ENCODE measurements at places on chromosomes 1 and 21.

DNA sequence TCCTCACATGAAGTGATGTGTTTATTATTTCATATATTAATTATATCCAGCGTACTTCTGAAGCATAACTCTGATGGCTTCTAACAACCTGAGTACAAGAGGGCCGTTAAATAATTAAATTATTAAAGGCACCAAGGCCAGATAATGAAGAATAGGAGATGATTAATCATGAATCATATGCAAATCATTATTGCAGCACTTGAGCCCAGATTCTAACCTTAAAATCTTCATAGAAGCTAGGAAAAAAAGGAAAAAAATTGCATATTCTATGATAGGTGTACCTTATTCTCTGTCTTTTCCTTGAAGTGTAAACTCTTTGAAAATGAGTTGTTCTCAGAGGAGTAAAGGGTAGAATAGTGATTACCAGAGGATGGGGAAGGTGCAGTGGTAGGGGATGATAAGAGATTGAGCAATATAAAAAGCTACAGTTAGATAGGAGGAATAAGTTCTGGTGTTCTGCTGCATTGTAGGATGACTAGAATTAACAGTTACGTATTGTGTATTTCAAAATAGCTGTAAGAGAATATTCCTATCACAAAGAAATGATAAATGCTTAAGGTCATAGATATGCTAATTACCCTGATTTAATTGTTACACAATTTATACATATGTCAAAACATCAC, 51.1 kb downstream of the SWT1 start:
- no peak for DNase-seq

DNA sequence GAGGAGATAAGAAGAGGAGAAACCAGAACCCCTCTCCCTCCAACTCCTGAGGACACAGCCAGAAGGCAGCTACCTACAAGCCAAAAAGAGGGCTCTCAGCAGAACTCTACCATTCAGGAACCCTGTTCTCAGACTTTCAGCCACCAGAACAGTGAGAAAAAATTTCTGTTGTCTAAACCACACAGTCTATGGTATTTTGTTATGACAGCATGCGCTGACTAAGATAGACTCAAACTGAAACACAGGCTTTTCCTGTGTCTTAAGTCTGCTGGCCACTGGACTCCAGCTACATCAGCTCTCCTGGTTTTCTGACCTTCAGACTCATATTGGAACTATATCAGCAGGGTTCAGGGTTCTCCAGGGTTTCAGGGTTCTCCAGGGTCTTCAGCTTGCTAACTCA, 126.5 kb upstream of the TNFSF4 start:
- no peak for DNase-seq

DNA sequence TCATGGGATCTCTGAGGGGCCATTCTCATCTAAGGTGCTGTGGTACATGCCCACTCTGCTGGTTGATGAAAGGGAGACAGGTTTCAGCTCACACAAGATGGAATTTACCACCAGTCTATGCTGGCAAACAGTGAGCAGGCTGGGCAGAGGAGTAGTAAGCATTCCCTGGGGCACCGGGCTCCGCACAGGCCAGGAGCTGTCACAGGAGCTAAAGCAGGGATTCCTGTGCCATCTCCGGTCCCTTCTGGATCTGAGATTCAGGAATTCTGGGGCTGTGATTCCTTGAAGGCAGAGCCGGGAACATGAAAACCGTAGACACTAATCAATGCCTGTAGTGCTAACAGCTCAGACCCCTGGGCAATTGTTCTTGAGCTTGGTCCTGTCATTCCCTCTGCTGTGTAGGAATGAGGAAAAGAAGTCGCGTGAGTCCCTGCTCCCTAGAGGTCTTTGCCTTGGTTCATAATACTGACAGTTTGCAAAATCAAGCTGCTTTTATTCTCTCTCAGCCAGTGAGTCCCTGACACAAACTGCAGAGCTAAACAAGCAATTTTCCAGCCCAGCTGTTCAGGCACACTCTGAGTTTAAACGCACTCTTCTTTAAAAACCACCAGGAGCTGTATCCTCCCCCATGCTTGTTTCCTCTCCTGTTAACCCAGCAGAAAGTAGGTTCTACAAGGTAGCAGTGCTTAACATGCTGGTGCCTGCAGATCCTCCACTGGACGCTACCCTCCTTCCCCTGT, 52.5 kb downstream of the MDM4 start:
- no peak for DNase-seq

- DNase-seq = no peak
Observed at GRCh38 chr1:110185181-110185580, 24.9 kb upstream of the KCNC4 start.

DNA sequence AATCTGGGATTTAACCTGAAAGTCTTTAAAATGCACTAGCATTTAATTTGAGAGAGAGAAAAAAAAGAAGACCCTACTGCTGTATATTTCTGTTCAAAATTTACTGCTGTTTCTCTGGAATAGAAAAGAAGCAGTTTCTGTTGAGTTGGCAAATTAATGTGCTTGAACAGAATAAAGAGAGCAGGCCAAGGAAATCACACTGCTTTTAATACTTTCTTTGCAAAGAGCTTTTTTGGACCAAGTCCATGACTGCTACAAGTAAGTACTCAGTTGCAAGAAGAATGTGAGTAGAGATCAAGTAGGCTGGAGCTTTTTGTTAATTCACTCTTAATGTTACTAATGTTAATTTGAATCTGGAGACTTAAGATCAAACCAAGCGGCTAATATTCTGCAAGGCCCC, 336.2 kb upstream of the SGIP1 start:
- DNase-seq = no peak

- DNase-seq = no peak
Observed at GRCh38 chr1:19547814-19548213, 62.5 kb upstream of the CAPZB start.

- no peak for DNase-seq
Observed at GRCh38 chr1:145804235-145805045, 19.5 kb downstream of the RNF115 start.

GRCh38 chr1:238649200-238649599, 737.2 kb upstream of the CHRM3 start:
- DNase-seq = no peak

- DNase-seq = no peak
Observed at GRCh38 chr1:246373828-246374569, 133.1 kb downstream of the SMYD3 start.

GRCh38 chr1:116426401-116426800, 53.4 kb downstream of the ATP1A1 start:
- no peak for DNase-seq

- DNase-seq = no peak
Observed at GRCh38 chr21:39675993-39676661, 63.4 kb downstream of the B3GALT5 start.

DNA sequence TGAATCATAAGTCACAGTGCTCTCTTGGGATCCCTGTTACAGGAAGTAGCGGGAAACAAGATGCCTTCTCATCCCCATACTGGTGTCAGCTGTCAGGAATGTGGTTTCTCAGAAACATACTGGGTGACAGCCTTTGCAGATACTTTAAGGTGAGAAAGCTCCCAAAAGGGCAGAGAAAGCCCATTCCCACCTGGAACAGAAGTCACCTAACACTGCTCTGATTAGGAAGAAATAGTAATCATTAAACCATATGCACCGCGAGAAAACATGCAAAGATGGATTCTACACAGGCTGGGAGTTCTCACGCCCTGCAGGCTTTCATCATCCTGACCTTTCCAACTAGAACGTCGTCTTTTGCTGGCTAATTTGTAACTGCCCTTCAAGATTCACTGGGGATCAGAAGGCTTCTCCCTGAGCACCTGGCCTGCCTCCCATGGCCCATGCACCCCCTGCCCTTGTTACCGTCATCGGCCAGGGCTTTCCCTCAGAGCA, 46.2 kb upstream of the SLC44A3 start:
- DNase-seq = no peak

DNA sequence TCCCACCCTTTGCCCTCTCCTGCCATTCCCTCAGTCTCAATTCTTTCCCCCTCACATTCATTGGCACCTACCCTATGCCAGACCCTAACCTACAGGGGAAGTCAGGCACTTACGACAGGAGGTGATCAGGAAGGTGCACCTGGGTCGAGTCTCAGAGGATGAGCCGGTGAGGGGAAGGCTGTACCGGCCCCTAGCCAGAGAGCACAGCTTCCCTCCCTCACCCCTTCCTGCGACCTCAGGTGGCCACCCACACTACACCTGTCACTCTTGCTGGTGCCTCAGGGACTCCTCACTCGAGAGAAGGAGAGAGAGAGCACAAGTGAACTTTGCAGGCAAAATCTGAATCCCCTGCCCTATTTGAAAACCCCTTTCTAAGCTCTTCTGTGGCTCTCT, 1.7 kb upstream of the MYOM3 start:
- DNase-seq = no peak

DNA sequence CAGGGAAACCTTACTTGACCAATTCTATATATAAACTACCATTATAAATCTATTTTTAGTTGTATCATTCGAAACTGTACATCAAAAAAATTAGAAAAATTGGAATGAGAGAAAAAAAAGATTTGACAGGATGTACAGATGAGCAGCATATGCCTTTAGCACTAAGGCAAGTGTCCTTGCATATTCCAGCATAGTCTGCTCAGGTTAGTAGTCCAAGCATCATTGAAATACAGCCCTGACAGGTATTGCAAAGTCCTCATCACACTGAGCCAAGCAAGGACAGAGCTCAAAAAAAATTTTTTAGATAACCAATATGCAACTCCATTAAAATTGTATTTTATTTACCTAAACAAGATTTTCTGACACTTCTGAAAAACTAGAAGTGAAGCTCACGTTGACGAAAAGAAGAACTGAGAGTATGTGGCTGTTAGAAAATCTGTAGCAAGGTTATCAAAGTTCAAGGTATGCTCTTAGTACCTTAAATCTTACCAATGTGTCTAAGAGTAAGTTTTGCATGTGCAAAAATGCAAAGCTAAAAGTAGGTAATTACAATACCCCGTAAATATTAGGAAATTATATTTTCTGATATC, 465.6 kb upstream of the ADGRL4 start:
- DNase-seq = no peak

GRCh38 chr21:45764792-45765191, 121.3 kb downstream of the PCBP3 start:
- no peak for DNase-seq

All from Kasumi-1 (cell line).